ENCODE measurements at places on chromosomes 4 and X. TPM values are rescaled to one million over a fixed set of nuclear protein-coding genes. Genes with fewer than 3 reads are reported as not detected.

The AVPR2 gene
- total RNA-seq = 3.0 TPM

The RGN gene
- 15.4 TPM for total RNA-seq

The BCORL1 gene
- total RNA-seq = 15.0 TPM

The NPFFR2 gene
- not detected for total RNA-seq

The MAGEA10 gene
- total RNA-seq = not detected

The PFKFB1 gene
- not detected for total RNA-seq

The SNCA gene
- 12.1 TPM for total RNA-seq

The ACE2 gene
- 3.4 TPM for total RNA-seq

The QRFPR gene
- total RNA-seq = 0.32 TPM

The PABPC1L2A gene
- total RNA-seq = not detected

The ARHGAP36 gene
- total RNA-seq = not detected

The SPATA4 gene
- total RNA-seq = not detected

The NAP1L3 gene
- 1.2 TPM for total RNA-seq

The POU3F4 gene
- not detected for total RNA-seq

The CLTRN gene
- total RNA-seq = 0.90 TPM

The ITIH6 gene
- total RNA-seq = not detected

The TBX22 gene
- total RNA-seq = not detected

The HEPH gene
- total RNA-seq = 16.9 TPM

The RBM47 gene
- total RNA-seq = 105 TPM

The JCHAIN gene
- total RNA-seq = 99.1 TPM

The PF4V1 gene
- total RNA-seq = not detected

The NOX1 gene
- total RNA-seq = not detected

The PNMA6F gene
- not detected for total RNA-seq

The DCAF12L1 gene
- total RNA-seq = not detected

The MGARP gene
- total RNA-seq = 0.75 TPM

The PLXNB3 gene
- total RNA-seq = 3.3 TPM

The KDR gene
- 48.6 TPM for total RNA-seq

The RELL1 gene
- 49.1 TPM for total RNA-seq

The AWAT2 gene
- total RNA-seq = 0.26 TPM

Data from upper lobe of right lung (tissue), 1 donor.